ENCODE measurements at places on chromosomes 3 and 15. TPM values are rescaled to one million over a fixed set of nuclear protein-coding genes. Genes with fewer than 3 reads are reported as not detected.
A peak's percentile ranks its signal among the peaks of the same experiment; 100 is the strongest.

The UROC1 gene
- total RNA-seq: not detected

The TMEM158 gene
- total RNA-seq: 15.0 TPM

DNA sequence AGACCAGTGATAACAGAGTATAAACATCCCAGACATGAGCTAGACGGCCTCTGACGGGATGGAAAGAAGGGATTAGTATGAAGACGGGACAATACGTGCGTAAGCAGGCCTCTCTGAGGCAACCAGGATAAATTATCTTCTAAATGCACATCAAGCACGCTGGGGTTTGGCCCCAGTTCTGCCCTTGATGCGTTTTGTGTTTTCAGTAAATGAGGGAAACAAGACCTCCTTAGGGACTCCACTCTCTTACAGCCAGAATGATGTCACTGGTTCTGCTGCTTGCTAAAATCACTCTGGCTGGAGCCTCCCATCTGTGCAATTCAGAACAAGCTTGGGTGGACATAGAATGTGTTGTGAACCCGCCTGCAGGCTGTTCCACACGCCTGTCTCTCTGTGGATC is 156.0 kb upstream of the MCTP2 start:
- H3K4me1 ChIP-seq: peaks cover 48% of the 10 kb centered on the region
- H3K27ac ChIP-seq: no peak overlapping the region

DNA sequence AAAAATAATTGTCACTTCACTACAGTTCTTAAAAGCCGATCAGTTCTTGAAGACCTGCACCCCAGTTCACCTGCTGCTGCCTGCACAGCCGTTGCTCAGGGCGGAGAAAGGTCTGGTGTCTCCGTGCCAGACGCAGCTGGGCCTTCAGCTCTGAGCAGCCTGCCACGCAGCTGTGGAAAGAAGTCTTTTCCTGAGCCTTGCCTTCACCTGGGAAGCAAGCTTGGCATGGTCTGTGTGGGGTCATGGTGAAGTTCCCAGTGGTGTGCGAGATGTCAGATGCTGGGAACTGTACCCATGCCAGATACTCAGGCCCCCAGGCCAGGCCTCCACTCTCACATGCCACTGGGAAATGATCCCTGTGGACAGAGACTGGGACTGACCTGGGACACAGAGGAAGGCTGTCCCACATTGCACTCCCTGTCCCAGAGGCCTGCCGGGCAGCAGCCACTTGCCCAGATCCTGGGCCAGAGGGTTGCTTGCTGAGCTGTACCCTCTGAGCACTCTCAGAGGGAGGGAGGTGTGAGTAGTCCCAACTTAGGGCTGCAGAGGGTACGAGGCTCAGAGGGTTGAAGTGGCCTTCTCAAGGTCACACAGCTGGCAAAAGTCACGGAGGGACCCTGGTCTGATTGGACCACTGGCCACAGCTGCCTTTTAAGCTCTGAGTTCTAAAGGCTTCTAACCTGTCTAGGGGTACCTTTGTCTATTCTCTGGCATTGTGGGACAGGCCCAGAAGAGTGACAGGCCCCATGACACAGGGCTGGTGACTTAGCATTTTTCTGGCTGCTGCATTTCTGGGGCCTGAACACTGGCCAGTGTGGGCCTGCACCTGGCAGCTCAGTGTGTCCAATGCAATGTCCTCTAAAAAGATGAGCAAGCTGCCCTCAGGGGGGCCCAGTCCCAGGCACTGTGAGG is 55.4 kb downstream of the KLF13 start:
- no peaks in the 10 kb centered on the region for H3K27me3 ChIP-seq
- no peak overlapping the region for H3K4me3 ChIP-seq
- no peak for DNase-seq
- H3K36me3 ChIP-seq: peaks cover 18% of the 10 kb centered on the region
- no peak overlapping the region for H3K27ac ChIP-seq

GRCh38 chr15:73829523-73829922 is 43.8 kb upstream of the TBC1D21 start:
- H3K27me3 ChIP-seq: peaks cover 59% of the 10 kb centered on the region
- DNase-seq: no peak
- H3K4me3 ChIP-seq: no peak overlapping the region
- no peaks in the 10 kb centered on the region for H3K4me1 ChIP-seq
- no peak overlapping the region for H3K27ac ChIP-seq
- no peaks in the 10 kb centered on the region for H3K36me3 ChIP-seq

GRCh38 chr3:97829198-97829597 is 7.4 kb downstream of the CRYBG3 start:
- no peak overlapping the region for H3K4me3 ChIP-seq
- H3K27me3 ChIP-seq: no peaks in the 10 kb centered on the region
- DNase-seq: no peak
- H3K27ac ChIP-seq: no peak overlapping the region

DNA sequence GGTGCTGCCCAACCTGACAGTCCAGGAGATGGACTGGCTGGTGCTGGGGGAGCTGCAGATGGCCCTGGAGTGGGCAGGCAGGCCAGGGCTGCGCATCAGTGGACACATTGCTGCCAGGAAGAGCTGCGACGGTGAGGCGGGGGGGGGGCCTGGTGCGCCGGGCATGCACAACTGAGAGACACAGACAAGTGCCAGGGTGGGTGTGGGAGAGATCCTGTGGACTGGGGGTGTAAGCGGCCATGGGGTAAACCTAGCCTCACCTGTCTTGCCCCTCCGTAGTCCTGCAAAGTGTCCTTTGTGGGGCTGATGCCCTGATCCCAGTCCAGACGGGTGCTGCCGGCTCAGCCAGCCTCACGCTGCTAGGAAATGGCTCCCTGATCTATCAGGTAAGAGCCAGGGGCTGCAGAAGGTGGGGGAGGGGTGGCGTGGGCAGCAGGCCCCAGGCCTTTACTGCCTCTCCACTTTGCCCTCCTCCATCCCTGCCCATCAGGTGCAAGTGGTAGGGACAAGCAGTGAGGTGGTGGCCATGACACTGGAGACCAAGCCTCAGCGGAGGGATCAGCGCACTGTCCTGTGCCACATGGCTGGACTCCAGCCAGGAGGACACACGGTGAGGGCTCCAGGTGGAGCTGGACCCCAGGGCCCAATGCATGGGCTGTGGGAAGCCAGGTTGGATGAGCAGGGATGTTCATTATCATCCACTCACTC is 3.3 kb downstream of the CHRD start:
- no peaks in the 10 kb centered on the region for H3K36me3 ChIP-seq
- no peak overlapping the region for H3K27ac ChIP-seq
- peaks cover 34% of the 10 kb centered on the region for H3K27me3 ChIP-seq
- no peak for DNase-seq
- peaks cover 8% of the 10 kb centered on the region for H3K4me1 ChIP-seq
- H3K4me3 ChIP-seq: no peak overlapping the region

The ISLR gene
- total RNA-seq: 108 TPM

DNA sequence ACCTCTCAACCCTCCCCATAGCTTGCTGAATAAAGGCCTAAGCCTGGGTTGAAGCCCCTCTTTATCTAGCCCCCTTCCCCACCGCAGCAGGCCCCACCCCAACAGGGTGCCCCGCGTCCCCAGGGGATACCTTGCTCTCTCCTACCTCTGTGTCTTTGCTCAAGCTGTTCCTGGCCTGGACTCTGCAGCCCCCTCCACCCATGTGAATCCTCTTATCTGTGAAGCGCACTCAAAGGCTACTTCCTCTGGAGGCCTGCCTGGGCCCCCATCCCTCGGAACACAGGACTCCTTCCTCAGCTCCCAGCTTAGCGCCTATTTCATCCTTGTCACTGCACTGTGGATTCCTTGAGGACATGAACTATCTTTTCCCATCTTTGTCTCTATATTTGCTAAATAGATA is 61.4 kb upstream of the HERC1 start:
- H3K27me3 ChIP-seq: no peaks in the 10 kb centered on the region
- peaks cover 28% of the 10 kb centered on the region for H3K4me1 ChIP-seq
- no peak overlapping the region for H3K4me3 ChIP-seq
- H3K27ac ChIP-seq: no peak overlapping the region
- no peaks in the 10 kb centered on the region for H3K36me3 ChIP-seq

DNA sequence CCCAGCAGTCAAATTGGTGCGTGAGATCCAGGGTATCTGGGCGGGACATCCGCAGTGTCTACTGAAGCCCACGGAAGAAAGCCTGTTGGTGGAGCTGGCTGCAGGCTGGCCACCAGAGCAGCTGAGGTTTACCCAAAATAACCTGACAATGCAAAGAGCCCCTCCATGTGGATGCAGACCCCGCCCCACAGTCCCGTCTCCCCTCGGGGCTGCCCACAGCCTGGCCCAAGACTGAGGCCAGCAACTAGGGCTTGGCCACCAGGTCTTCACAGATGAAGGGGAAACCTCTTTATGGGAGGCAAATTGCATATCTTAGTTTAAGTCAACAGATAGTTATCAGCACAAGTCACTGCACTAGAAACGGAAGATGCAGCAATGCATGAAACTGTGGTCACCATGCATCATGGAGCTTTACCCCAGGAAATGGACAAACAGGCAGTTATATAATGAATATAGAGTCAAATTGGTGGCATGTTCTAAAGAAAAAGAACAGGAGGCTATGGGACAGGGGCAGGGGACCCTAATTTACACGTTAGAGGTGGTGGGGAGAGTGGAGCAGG is 86.3 kb downstream of the ARNT2 start:
- H3K27ac ChIP-seq: peak overlapping the region; percentile 11
- peaks cover 90% of the 10 kb centered on the region for H3K4me1 ChIP-seq

The SPTSSB gene
- not detected for total RNA-seq

DNA sequence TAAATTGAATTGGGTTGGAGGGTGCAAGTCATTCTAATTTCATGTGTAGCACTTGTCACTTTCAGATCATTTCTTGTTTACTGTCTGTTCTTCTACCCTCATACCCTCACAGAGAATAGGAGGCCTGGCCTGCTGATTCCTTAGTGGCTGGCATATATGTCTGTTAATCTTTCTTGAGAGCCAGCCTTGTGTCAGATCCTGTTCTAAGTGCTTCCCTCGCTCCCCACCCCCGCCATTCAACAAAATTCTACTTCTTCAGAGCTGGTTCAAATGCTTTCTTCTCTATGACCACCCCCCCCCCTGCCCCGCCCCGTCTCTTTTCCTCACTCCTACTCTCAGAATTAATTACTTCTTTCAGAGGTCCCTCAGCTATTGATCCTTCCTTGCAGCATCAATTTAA is 1.5 kb upstream of the U2SURP start:
- peak overlapping the region; percentile 94 for H3K4me3 ChIP-seq
- peak overlapping the region; percentile 100 for H3K27ac ChIP-seq
- DNase-seq: no peak
- no peaks in the 10 kb centered on the region for H3K27me3 ChIP-seq

DNA sequence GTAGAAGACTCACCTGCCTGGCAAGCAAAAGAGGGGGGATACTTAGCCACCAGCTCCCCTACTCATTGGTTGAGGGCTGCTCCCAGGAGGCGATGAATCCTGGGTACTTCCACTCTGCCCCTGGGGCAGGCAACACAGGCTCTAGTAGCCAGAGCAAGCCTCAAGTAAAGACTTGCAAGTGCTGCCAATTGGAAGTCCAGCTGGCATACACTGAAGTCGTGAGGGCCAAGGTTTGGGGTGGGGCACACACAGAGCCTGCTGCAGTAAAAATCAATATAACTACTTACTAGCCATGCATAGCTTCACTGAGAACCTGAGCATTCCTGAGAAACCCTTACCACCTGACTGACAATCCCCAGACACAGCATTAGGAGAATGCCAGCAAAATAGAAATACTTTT is 123.0 kb upstream of the EIF1B start:
- no peaks in the 10 kb centered on the region for H3K36me3 ChIP-seq
- H3K27me3 ChIP-seq: peaks cover 24% of the 10 kb centered on the region
- DNase-seq: peak; percentile 63
- no peak overlapping the region for H3K27ac ChIP-seq
- no peaks in the 10 kb centered on the region for H3K4me1 ChIP-seq

- no peak overlapping the region for H3K4me3 ChIP-seq
- DNase-seq: no peak
- H3K36me3 ChIP-seq: peaks cover 26% of the 10 kb centered on the region
- no peaks in the 10 kb centered on the region for H3K27me3 ChIP-seq
- peaks cover 73% of the 10 kb centered on the region for H3K4me1 ChIP-seq
- no peak overlapping the region for H3K27ac ChIP-seq
These were observed 3.1 kb downstream of the TM4SF1 start for GRCh38 chr3:149374391-149374790.

DNA sequence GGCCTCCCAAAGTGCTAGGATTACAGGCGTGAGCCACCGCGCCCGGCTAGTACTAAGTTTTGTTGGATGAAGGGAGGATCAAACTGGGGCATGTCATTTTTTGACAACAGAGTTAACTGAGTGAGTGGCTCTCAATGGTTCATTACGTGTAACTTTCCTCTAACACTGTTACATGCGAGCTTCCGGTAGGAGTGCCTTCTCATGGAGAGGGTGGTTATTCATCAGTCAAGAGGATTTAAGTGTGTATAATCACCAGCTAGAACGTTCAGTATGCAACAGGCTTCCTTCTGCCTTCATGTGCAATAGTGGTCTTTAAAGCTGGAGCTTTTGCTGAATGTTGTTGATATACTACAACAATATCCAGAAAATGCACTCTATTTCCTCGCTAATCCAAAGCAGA is 19.1 kb upstream of the GOLGA8A start:
- DNase-seq: no peak
- H3K4me1 ChIP-seq: no peaks in the 10 kb centered on the region
- H3K4me3 ChIP-seq: no peak overlapping the region
- peaks cover 67% of the 10 kb centered on the region for H3K27me3 ChIP-seq
- H3K27ac ChIP-seq: no peak overlapping the region

DNA sequence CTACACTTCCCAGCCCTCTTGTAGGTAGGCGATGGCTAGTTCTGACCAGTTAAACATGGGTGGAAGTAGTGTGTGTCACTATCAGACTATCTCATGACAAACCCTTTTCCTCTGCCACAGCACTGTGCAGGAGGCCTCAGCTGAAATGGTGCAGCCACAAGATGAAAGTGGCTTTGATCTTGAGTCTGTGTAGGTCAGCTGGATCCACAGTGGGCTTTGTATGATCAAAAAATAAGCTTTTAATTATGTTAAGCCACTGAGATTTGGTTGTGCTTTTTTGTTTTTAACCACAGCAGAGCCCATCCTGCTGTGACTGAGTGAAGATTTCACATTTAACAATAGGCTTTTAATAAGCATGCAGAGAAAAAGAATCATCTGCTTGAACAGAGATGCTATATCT is 19.7 kb downstream of the RCN2 start:
- no peak overlapping the region for H3K4me3 ChIP-seq
- H3K27ac ChIP-seq: no peak overlapping the region
- H3K4me1 ChIP-seq: no peaks in the 10 kb centered on the region
- no peaks in the 10 kb centered on the region for H3K27me3 ChIP-seq

- no peaks in the 10 kb centered on the region for H3K27me3 ChIP-seq
- no peak for DNase-seq
- peaks cover 15% of the 10 kb centered on the region for H3K4me1 ChIP-seq
- no peak overlapping the region for H3K4me3 ChIP-seq
- peak overlapping the region; percentile 57 for H3K27ac ChIP-seq
These were observed 5.0 kb downstream of the ELL3 start for GRCh38 chr15:43771816-43772215.

The CHRNA3 gene
- total RNA-seq: 0.29 TPM

GRCh38 chr3:25297667-25298585 is 130.1 kb upstream of the RARB start:
- no peak overlapping the region for H3K4me3 ChIP-seq
- no peak for DNase-seq
- no peaks in the 10 kb centered on the region for H3K36me3 ChIP-seq
- peaks cover 37% of the 10 kb centered on the region for H3K4me1 ChIP-seq

GRCh38 chr3:5709714-5710113 is 522.2 kb downstream of the EDEM1 start:
- no peak overlapping the region for H3K4me3 ChIP-seq
- no peaks in the 10 kb centered on the region for H3K4me1 ChIP-seq
- no peaks in the 10 kb centered on the region for H3K27me3 ChIP-seq
- H3K36me3 ChIP-seq: no peaks in the 10 kb centered on the region
- H3K27ac ChIP-seq: no peak overlapping the region
- DNase-seq: no peak

The ZKSCAN7 gene
- total RNA-seq: 7.4 TPM
